ENCODE measurements at places on chromosomes 2 and 18.

DNA sequence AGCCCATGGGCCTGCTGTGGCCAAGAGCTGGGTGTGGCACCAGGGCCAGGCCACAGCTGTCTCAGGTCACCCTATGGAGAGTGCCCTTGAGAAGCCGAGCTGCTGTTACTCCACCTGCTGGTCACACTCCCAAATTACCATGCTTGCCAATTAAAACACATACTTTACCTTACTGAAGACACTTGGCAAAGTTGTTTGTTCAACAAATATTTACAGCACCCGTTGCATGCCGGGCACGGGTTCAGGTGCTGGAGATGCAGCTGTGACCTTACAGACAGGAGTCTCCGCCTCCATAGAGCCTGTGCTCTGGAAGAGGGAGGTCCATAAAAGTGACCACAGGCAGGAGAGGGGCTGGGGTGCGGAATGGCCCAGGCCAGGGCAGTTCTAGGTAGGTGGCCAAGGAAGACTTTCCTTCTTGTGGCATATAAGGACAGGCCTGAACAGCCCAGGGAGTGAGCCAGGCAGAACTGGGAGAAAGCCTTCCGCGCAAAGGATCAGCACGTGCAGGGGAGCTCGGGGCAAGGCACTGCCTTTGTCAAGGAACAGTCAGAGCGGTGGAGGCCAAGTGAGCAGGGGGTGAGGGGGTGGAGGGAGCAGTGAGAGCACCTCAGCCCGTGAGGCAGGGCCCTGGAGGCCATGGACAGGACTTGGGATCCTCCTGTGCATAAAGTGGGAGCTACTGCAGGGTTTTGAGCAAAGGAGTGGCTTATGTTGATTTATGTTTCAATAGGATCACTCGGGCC, 23.6 kb upstream of the RBM44 start:
- peak; percentile 47 for DNase-seq

DNA sequence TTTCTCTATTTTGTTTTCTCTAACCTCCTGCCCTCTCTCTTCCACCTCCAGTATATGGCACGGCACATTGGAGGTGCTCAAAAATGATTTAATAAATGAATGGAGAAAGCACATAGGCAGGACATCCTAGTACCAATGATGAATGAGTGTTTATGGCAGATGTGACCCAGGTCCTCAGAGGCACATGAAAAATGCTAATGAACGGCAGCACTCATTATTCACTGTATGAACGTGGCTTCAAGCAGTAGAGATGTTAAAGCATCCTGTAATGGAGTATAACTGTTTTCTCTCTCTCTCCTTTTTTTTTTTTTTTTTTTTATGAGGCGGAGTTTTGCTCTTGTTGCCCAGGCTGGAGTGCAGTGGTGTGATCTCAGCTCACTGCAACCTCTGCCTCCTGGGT, 72.4 kb downstream of the MBP start:
- no peak for DNase-seq

DNA sequence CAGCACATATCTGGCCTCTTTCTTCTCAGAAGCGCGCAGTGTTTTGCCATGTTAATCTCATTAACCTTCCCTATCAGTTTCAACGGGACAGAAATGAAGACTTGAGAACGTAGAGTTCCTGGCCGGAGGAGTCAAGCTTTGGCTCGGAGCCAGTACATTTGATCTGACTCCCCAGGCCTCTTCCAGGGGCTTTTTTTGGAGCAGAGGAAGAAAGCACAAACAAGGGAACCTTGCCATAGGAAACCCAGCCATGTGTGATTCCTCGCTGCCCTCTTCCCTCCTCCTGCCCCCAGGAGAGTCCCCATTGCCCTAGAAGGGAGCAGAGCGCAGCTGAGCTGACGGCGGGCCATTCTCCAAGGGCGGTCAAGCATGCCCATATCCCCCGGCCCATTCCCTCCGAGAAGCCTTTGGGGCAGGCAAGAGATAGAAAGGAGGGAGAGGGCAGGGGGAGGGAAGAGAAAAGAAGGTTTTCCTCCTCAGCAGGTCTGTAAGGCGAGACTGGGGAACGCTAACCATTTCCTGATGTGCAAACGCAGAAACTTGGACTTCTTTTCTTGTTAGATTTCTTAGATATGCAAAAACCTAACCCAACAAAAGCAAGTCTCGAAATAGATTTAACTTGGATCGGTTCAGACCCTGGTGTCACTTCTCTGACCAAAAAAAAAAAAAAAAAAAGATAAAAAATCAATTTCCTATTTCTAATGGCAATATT, 63.7 kb upstream of the POU3F3 start:
- DNase-seq, result no peak

DNA sequence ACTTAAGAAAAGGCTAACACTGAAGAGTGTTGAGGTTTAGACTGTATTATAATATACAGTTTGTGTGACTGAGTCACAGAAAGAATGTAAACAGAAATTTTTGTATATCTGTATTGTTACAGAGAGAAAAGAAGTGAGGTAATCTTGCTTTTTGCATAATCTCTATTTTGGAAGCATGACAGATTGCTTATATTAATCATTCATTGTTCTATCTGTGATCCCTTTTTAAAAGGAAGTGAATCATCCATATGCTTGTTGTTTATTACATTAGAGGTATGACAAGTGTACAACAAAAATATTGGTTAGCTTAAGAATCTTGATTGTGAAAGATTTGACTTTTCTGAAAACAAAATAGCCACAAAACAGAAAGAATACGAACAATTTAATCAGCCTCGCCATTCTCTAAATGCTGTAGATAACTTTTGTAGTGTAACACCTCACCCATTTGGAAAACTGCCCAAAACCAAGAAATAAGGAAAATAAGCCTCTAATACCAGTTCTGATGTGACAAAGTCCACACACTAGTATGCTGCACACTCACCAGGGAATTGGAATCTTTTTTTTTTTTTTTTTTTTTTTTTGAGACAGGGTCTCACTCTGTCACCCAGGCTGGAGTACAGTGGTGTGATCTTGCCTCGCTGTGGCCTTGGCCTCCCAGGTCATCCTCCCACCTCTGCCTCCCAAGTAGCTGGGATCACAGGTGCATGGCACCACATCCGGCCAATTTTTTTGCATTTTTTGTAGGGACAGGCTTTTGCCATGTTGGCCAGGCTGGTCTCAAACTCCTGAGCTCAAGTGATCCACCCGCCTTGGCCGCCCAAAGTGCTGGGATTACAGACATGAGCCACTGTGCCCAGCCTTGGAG, 91.5 kb upstream of the LPIN2 start:
- DNase-seq, result no peak

DNA sequence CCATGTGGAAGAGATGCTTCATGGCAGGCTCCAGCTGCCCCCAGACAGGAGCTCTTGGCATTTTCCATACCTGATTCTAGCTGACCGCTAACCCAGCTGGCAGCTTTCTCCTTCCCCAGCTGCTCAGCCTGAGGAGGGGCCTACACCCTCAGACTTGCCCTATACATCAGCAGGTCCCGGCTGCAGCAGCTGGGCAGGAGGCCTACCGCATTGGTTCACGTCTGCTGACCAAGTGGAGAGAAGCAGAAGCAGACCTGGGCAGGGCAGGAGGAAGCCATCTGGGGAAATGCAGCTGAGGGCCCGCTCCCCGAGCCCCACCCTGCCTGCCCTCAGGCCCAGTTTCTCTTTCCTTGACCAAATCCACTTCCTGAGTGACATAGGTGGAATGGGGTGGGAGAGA, 50.7 kb downstream of the LBH start:
- no peak for DNase-seq

GRCh38 chr2:10984418-10985135, 72.8 kb downstream of the KCNF1 start:
- no peak for DNase-seq

- DNase-seq, result no peak
These were observed 1.9 kb downstream of the CMPK2 start for GRCh38 chr2:6863792-6864191.

DNA sequence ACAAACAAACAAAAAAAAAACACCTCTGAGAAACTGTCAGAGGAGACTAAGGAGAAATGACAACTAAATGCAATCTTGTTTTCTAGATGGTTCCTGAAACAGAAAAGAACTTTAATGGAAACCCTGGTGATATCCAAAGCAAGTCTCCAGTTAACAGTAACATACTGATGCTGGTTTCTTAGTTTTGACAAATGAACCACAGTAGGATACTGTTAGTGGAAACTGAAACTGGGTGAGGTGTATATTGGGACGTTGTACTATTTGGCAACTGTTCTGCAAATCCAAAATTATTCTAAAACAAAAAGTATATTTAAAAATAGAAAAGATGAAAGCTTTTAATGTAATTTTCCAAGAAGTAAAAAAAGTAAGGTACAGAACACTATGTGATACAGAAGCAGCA, 11.4 kb downstream of the SESTD1 start:
- DNase-seq, result no peak

DNA sequence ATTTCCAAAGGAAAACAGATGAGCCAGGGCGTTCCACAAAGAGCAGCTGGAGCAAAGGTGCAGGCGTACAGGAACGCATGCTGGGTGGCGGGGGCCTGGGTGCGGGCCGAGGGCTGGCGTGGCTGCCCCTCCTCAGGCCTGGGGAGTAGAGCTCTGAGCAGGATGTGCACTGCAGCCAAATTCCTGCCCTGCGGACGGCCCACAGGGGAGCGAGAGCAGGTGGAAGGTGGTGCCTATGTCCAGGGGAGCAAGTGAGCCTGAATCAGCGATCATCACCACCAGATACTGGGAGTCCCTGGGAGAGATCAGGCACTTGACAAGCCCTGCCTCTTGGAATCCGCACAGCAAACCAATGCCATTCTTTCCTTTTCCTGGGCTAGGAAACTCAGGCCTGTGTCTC, 106.3 kb downstream of the GBX2 start:
- no peak for DNase-seq

DNA sequence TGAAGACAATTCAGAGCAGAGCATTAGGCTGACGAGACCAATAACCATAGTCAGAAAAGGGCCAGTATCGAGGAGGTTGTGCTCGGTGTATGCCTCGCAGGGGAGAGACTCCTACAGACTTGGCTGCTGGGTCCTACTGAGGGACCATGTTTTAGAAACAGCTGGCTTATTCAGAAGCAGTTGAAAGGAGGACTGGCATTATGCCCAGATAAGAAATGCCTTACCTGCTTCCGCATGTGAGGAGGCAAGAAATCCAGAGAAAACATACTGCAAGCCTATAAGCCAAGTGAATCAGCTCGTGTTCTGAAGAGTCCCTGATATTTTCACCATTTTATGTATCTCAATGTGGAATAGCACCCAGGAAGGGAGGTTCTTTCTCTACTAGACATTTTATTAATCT, 434.7 kb downstream of the GRB14 start:
- DNase-seq, result no peak

- no peak for DNase-seq
These were observed 77.8 kb downstream of the ADAM23 start for GRCh38 chr2:206521115-206521514.

DNA sequence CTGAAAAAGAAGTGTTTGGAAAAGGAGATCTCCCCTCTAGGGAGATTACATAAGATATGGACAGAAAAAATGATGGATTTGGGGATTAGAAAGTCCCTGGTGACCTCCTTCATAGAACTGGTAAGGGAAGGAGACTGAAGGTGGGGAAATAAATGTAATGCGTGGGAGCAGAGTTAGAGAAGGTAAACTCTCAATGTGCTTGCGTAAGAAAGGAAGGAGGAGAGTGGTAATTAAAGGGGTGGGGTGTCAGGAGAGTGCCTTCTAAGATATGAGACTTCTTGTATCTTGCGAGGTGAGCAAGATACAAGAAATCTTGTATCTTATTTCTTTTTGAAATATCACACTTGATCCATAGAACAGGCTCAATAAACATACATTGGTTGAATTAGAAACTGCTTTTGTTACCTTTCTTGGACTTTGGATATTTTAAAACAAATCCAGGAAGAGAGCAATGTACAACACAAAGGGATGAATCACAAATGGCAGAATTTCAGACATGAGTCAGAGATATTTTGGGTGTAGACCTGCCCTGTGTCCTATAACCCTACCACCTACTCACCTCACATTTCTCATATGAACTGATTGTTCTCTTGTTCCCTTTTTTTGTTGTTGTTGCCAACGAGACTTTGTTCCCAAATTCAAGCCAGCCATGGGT, 342.4 kb downstream of the INSIG2 start:
- no peak for DNase-seq

DNA sequence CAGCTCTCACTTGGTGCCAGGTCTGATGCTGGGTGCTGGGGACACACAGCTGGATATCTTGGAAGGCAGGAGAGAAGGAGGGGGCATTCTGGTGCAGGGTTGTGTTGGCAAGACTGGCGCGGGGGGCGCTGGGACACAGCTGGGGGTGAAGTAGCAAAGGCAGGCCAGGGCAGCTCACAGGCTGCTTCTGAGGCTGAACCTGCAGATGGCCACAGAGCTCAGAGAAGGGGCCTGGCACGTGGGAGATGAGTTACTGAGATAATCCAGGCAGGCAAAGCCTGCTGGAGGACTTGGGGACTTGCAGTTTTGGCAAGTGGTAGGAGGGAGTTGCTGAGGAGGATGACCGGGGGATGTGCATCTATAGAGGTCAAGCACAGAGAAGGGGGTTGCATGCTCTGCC, 16.2 kb upstream of the DGKD start:
- DNase-seq, result no peak

DNA sequence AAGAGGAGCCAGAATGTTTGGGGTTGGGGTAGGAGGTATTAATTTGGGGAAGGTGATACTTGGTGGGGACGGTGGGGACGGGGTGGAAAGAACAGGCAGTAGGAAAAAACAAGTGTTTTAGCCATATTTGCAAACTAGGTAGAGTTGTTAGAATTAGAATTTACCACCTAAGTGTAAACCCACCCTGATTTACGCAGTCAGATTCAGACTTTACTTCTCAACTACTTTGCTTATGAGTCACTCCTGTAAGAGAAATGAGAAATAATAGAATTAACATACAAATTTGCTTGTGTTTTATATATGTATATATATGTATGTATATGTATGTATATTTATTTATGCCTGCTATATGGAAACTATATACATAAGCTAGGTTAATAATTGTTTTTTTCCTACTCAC, 1168.2 kb upstream of the ZEB2 start:
- DNase-seq, result no peak

GRCh38 chr2:161796192-161796591, 172.0 kb downstream of the SLC4A10 start:
- no peak for DNase-seq
